Stimulated activated memory B cell treated with anti-CD40 and anti-IgM and Interleukin-4, amounts not matched to agents 10 μg/mL and 1 μg/mL and 100 μg/mL, for 72 hours (primary cell): ENCODE measurements at places on chromosomes 4 and X.
A peak's percentile ranks its signal among the peaks of the same experiment; 100 is the strongest.

DNA sequence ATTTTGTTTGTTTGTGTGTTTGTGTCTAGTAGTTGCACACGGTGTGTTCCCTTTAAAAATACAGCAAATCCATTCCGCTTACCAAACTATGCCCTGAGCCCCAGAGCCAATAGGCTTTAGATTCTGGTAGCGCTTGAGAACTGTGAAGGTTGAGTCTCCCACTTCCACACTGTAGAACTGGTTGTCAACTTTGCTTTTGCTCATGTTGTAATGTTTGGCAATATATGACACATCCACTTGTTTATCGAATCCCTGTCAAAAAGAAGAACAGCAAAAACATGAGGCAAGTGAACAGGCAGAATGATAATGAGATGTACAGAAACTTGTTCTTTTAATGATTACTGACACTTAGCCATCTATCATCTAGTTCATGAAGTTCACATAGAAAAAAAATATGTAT is 200.6 kb downstream of the MAPK10 start:
- no peak for ATAC-seq

DNA sequence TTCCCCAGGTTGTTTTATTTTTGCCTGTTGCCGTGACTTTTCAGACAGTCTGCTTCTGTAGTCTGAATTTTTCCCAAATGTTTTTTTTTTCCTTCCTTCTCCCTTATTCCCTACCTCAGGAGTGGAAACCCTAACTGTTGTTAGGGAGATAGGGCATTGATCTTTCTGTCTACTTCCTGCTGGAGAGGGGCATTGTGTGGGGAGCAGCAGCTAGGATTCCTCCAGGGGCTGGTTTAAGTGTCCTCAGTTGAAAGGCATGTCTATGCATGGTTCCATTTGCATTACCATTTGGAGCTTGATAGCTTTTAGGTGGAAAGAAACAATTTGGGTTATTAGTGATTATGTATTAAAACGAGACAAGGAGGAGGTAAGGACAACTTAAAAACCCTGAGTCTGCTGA is 383.9 kb downstream of the DCAF12L2 start:
- ATAC-seq: no peak

DNA sequence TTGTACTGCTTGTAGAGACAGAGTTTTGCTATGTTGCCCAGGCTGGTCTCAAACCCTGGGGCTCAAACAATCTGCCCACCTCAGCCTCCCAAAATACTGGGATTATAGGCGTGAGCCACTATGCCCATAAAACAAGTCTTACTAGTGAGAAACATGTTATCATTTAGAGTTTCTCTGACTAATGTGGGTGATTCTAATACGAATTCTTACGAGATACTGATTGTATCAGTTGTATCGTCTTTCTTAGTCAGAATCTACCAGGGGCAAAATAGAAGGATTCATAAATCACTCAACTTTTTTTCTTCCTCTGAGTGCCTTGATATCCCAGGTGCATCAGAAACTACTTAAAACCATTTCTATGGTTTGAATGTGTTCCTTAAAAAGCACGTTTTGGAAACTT is 14.4 kb upstream of the NMU start:
- no peak for ATAC-seq

GRCh38 chr4:35963383-35963782 is 280.9 kb downstream of the ARAP2 start:
- no peak for ATAC-seq

DNA sequence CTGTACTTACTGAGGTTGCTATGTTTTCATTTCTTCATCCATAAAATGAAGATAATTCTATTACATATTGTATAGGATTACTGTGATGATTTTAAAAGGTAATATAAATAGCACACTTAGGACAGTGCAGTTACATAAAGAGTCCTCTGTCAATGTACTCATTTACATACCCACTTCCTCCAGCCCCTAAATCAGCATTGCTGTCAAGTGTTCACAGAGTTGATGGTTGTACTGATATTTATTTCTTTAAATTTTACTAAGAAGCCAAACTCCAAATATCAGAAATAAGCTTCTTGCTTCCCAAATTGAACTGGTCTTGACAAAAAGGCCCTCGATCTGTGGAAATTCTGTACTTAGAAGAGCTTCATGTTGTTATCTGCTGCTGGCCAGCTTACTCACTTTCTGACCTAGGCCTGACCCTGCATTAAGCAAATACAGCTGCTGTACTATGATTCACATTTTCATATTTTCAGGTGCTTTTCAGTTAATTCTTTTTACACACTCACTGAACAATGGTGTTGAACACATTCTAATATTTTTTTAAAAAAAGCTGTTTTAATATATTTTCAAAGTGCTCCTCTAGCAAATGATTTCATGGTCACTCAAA is 259.6 kb downstream of the UNC5C start:
- ATAC-seq: no peak

GRCh38 chrX:47619486-47620302 is at the start of gene SYN1:
SYN1 (minus strand) TSS chrX:47619857; CDS start chrX:47619728, 129 bp downstream.
- peak; percentile 89 for ATAC-seq

DNA sequence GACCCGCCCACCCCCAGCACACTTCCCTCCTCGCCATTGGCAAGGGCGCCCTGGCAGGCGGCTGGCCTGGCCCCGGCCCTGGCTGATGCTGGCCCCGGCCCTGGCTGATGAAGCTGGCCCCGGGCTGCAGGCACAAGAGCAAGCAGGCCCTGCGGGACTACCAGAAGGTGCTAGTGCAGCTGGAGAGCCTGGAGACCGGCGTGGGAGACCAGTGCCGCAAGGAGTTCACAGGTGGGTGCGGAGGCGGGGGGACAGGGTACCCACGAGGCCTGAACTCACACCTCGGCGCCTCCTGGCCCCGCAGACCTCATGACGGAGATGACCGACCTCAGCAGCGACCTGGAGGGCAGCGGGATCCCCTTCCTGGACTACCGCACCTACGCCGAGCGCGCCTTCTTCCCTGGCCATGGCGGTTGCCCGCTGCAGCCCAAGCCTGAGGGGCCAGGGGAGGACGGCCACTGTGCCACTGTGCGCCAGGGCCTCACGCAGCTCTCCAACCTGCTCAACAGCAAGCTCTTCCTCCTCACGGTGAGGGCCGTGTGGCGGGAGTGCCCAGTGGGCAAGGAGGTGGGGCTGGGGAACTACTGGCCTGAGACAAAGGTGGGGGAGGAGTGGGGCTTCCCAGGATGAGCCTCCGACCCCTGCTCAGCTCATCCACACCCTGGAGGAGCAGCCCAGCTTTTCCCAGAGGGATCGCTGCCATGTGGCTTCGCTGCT is 6.1 kb upstream of the SRPK3 start:
- ATAC-seq: no peak

- ATAC-seq: no peak
Observed at GRCh38 chr4:68076194-68076593, 53.5 kb downstream of the TMPRSS11F start.

- no peak for ATAC-seq
Observed at GRCh38 chr4:147528054-147528453, 47.2 kb downstream of the EDNRA start.

GRCh38 chr4:38861791-38862190 is 5.2 kb upstream of the TLR6 start:
- no peak for ATAC-seq

DNA sequence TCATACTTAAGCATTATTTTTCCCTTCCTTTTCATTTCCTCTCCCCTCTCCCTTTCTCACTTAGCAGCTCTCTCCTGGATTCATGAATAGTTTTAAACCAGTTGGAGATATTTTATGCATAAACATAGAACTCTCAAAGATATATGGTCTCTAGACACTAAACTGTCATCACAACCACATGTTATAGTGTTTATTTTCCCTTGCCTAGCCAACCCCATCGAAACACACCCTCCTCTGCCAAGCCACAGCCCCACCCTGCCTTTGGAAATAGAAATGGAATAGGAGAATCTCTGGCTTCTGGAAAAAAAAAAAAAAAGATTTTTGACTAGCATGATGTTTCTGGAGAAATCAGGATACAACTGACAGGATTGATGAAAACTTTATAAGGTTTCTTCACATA is 64.8 kb upstream of the RBPJ start:
- no peak for ATAC-seq

GRCh38 chr4:70426789-70427188 is 29.0 kb downstream of the OPRPN start:
- ATAC-seq: no peak

DNA sequence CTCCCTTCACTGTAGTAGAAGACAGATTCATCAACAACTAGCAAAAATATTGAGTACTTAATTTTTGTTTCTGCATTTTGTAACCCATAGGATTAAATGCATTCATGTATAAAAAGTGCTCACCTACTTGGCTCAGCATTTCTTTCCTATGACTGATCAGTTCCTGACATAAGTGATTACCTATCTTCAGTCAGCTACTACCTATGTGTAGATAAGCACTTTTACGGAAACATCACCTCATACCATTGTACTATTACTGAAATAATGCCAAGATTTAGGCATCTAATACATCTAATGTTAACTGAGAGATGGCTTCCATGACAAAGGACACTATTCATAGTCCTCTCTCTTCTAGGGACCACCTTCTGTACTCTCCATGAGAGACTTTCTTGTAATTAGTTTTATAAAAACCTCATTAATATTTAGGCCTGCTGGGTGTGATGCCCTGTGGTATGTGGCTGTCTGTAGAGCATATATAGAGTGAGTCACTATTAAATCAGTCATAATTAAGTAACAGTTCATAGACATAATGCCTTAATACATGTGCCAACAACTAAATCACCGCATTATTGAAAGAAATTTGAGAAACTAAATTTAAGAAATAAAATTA is 147.0 kb downstream of the PDGFC start:
- ATAC-seq: no peak

- ATAC-seq: no peak
Observed at GRCh38 chr4:185339941-185340340, 55.8 kb downstream of the LRP2BP start.

DNA sequence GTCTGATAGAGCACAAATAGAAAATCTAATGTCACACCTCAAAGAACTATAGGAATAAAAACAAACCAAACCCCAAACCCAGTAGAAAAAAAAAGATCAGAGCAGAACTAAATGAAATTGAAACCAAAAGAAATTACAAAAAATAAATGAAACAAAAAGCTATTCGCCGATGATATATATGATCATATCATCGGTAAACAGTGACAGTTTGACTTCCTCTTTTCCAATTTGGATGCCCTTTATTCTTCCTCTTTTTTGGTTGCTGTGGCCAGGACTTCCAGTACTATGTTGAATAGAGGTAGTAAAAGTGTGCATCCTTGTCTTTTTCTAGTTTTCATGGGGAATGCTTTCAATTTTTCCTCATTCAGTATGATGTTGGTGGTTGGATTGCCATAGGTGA is 215.3 kb upstream of the AR start:
- no peak for ATAC-seq

GRCh38 chrX:48776818-48777439 is 9.5 kb upstream of the GATA1 start:
- no peak for ATAC-seq

DNA sequence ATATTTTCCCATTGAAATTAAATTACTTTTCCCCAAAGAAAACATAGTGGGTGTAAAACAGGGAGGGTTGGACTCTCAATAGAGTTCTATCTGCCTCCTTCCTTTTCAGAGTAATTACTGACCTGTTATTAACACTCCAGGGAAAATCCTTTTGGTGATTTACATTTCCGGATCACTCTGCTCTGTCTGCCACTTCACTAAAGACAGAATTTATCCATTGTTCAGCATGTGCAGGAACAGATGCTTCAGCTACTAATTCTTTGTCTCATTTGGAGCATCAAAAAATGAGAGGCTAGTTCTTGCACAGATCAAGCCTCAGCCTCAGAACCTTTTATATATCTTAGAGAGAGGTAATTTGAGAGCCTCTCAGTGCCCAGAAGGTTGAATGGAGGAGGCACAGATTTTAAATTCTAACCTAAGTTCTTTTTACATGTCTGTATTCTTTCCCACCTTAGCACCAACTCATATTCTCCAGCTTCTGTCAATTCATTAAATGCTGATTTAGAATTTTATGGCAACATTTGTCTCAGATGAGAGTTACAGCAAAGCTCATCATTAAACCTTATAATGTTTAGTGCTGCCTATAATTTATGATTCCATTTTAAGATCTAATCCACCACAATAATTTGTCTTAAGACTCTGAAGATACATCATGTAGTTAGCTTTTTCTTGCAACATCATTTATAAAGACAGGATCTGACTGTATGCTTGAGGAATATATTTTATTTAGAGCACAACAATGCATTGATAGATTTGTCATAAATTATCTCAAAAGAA is 1494.4 kb downstream of the STIM2 start:
- ATAC-seq: no peak

- ATAC-seq: no peak
Observed at GRCh38 chrX:106897259-106897658, 5.9 kb downstream of the RIPPLY1 start.

DNA sequence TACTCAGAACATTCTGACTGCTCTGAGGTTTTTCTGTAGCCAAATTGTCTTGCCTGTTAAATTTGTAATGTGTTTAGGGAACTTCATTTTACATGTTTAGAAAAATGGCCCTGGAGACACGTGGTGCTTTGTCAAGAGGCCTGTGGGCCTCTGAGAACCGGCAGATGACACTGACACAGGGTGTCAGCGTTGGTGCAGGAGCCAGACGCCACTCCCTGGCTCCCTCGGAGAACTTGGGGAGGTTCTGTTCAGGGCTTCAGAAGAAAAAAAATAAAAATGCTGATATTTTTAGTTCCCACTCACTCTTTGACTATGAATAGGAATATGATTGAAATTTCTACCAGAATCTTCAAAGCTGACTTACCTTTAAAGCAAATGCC is 190.9 kb upstream of the GATB start:
- ATAC-seq: no peak

- ATAC-seq: no peak
Observed at GRCh38 chr4:102312417-102312816, 32.9 kb downstream of the SLC39A8 start.

DNA sequence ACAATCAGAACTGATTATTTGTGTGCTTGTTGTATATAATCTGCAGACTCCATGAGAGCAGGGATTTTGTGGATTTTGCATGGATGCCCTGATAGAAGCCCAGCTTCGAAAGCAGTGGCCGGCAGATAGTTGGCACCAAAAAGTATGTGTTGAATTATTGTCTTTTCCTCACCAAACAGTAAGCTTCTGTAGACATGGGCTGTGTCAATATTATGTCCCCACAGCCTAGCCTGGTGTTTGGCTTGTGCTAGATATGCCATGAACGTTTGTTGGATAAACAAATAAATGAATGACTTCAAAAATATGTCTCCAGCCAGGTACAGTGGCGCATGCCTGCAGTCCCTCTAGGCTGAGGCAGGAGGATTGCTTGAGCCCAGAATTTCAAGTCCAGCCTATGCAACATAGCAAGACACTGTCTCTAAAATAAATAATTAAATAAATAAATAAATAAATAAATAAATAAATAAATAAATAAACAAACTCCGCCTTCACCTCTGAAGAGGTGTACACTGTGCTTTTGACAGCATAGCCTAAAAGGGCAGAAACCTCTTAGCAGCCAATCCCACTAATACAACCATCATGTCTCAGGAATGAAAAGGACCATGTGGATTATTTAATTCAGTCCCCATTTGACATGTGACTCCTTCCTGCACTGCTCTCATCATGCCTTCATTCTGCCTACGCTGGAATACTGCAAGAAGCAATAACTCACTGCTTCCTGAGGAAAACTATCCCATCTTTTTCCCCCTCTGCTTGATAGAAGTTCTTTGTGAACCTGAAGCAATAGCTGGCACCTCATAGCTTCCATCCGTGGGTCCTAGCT is 335.2 kb downstream of the FBXW7 start:
- no peak for ATAC-seq
